ENCODE measurements at places on chromosomes 16 and 17. TPM values are rescaled to one million over a fixed set of nuclear protein-coding genes. Genes with fewer than 3 reads are reported as not detected.

Gene CEP131
- total RNA-seq: 10.8 TPM

Gene CCL7
- total RNA-seq: 1.7 TPM

Gene NPB
- 2.5 TPM for total RNA-seq

Gene SLC5A11
- not detected for total RNA-seq

Gene LPCAT2
- total RNA-seq: 31.0 TPM

Gene EVPL
- under 0.01 TPM for total RNA-seq

Gene GPR179
- total RNA-seq: 0.17 TPM

Gene NPIPA3
- total RNA-seq: 1.2 TPM

Gene LHX1
- total RNA-seq: not detected

Gene ANKRD11
- 66.0 TPM for total RNA-seq

Gene SULT1A2
- total RNA-seq: 0.15 TPM

Gene CDC6
- 9.0 TPM for total RNA-seq

Gene CTRB1
- total RNA-seq: not detected

Gene ZFHX3
- total RNA-seq: 10.6 TPM

Gene ODF4
- total RNA-seq: not detected

Gene CCT6B
- 1.0 TPM for total RNA-seq

Gene SCNN1G
- total RNA-seq: not detected

Gene KRT9
- total RNA-seq: not detected

Gene LGALS9B
- not detected for total RNA-seq

All from smooth muscle cell of trachea (primary cell).